Activated T-cell treated with anti-CD3 and anti-CD28 coated beads for 4 hours (primary cell): ENCODE measurements at places on chromosomes 16 and 17.

- DNase-seq, result no peak
These were observed 45.0 kb downstream of the USP31 start for GRCh38 chr16:23104032-23104955.

DNA sequence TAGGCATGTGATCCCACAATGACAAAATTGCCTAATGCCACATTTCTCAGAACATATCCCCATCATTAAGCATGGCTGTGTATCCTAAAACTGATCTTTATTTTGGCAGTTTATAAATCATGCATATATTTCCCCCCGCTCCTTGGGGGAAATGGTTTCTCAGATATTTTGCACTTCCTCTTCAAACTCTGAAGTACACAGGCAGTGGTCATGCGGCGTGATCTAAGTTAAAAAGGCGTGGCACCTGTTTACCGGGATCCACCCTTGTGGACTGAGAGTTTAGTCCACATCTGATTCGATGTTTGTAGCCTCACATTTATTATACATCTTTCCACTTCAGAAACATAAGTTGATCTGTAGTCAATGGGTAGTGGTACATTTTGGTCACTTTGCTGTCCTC lies 51.4 kb downstream of the USP10 start:
- no peak for DNase-seq

DNA sequence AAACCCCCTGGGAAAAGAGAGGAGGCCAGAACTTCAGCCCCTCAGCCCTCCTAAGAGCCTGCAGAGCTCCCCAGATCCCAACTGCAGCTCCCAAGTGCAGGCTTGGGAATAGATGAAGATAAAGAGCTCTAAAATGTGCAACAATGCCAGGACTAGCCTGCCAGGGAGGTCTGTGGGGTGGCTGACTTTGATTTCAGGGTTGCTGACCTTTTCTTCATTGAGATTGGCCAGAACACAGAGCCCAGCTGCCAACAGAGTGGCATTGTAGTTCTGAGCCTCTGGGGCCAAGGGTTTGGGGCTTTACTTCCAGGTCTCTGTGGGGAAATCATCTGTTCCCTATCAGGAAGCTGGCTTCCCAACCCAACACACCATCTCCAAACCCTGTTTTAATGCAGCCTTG lies 120.6 kb downstream of the COPRS start:
- no peak for DNase-seq

GRCh38 chr17:36632916-36633771 lies 31.8 kb downstream of the MRM1 start:
- no peak for DNase-seq

DNA sequence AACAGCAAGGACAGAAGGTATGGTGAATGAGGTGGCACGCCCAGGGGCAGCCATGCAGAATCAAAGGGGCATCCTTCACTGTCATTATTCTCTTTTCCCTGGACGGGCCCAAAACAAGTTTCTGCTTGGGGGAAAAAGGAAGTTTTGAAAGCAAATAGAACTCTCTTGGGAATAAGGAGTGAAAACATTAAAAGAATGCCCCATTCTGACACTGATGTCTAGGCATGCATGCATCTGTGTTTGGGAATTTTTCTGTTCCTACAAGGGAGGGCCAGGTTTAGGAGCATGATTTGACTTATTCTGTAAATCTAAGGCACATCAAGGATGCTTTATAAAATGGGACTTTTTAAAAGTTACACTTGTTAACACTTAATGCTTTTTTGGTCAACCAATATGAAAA lies 34.3 kb upstream of the SLC12A3 start:
- no peak for DNase-seq

DNA sequence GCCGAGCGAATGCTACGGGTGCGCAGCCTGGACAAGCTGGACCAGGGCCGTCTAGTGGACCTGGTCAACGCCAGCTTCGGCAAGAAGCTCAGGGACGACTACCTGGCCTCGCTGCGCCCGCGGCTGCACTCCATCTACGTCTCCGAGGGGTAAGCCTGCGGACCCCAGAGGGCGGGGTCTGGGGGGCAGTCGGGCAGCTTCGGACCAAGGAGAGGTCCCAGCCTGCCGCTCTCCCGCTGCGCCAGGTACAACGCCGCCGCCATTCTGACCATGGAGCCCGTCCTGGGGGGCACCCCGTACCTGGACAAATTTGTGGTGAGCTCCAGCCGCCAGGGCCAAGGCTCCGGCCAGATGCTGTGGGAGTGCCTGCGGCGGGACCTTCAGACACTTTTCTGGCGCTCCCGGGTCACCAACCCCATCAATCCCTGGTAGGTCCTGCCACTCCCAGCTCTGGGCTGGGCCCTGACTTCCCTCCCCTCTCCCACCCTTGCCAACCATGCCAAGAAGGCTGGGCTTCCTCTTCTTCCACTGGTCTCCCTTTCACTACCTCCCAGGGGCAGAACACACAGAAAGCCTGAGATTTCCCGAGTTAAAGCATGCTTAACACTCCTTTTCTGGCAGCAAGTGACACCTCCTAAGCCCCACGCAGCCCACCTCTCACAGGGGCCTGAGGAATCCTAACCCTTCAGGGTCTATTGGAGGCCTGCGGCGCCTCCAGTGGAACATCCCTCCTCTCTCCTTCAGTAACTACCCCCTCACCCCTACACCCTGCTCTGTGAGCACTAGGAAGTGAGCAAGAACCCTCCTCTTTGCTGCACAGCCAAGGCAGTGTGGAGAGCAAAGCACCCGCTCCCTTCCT lies 3.2 kb downstream of the NAGS start:
- no peak for DNase-seq

- DNase-seq, result no peak
These were observed 14.6 kb downstream of the ADGRG5 start for GRCh38 chr16:57556941-57557541.

GRCh38 chr16:426115-426905 lies 861 bp downstream of the RAB11FIP3 start:
- no peak for DNase-seq

DNA sequence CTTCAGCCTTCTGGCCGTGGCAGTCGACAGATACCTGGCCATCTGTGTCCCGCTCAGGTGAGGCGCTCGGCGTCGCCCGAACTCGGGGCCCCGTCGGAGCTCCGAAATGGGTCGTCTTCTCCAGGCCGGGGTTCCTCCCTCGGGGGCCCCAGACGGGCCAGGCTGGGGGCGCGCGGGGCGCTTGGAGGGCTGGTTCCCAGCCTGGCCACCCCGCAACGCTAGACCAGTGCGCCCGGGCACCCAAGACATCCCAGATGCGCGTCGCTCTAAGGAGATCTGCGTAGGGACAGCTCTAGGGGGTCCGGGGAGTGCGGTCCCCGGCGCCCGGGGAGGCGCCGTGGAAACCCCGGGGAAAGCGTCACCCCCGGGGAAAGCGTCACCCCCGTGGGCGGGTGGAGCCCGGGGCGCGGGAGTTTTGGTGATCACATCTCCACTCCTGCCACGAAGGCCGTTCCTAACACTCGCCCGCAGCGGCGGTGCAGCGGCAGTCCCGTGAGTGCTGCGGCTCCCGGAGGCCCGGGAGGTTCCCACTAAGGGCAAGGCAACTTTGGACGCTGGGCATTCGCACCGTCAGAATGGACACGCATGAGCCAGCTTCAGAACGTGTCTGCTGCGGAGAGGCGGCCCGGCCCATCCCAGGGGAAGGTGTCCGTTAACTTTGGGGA lies 729 bp downstream of the ADORA2B start:
- DNase-seq, result peak; percentile 68

GRCh38 chr17:310111-311010 lies 42.2 kb downstream of the RPH3AL start:
- no peak for DNase-seq

DNA sequence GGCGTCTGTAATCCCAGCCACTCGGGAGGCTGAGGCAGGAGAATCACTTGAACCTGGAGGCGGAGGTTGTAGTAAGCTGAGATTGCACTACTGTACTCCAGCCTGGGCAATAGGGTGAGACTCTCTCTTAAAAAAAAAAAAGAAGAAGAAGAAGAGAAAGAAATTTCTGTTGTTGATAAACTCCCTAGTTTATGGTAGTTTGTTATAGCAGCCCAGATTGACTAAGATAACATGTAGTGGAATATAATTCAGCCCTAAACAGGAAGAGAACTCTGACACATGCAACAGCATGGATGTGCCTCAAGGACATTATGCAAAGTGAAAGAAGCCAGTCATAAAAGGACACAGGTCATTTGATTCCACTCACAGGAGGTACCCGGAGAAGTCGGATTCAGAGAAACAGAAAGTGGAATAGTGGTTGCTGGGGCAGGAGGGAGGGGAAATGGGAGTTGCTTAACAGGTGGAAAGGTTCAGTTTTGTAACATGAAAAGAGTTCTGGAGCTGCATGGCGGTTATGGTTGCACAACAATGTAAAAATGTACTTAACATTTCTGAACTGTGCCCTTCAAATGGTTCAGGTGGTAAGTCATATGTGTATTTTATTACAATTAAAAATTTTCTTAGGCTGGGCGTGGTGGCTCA lies 26.0 kb upstream of the PRM1 start:
- DNase-seq, result no peak

DNA sequence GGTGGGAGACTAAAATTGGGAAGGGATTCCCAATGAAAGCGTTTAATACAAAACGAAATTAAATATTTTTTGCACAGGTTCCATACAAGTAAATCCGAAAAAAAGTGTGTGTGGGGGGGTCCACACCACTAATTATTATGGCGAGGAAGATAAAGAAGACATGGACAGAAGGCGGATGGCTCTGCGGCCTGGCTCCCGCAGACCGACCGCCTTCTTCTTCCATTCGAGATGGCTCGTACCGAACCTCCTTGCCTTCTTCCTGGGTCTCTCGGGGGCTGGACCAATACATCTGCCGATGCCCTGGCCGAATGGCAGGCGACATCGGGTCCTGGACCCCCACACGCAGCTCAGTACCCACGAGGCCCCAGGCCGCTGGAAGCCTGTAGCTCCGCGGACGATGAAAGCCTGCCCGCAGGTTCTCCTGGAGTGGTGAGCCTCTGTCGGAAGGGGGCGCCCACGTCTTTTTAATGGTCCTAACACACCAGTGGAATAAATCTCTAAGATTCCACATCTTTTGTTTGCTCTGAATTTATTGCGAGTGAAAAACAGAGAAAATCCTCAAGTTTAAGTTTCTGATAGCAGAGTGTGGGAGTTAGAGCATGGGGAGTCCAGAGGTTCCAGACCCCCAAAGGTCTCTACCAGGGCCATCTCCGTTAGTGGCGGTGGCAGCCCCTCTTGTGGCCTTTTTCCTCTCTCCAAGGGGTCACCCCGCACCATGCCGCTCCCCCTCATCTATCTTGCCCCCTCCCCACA lies 1.4 kb downstream of the PRAC2 start:
- DNase-seq, result peak; percentile 69

- DNase-seq, result no peak
These were observed 12.1 kb downstream of the THRA start for GRCh38 chr17:40074871-40075200.

- no peak for DNase-seq
These were observed 4.8 kb upstream of the ADAT1 start for GRCh38 chr16:75627851-75628250.

DNA sequence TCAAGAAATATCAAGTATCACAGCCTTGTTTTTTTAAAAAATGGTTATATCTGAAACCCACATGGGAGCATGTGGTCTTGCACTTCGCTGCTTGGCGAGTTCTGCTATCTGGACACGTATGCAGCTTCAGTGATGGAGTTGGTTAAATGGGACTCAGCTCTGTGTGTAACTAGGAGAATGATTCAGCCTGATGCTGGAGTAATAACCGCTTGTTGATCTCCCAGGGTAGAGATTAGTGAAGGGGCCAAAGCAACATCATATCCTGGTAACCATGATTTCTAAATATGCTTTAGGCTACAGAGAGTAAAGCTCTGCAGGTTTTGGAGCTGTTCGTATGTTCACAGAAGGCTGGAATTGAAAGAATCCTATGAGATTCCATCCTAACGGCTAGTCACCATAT lies 63.2 kb downstream of the IQCK start:
- no peak for DNase-seq

DNA sequence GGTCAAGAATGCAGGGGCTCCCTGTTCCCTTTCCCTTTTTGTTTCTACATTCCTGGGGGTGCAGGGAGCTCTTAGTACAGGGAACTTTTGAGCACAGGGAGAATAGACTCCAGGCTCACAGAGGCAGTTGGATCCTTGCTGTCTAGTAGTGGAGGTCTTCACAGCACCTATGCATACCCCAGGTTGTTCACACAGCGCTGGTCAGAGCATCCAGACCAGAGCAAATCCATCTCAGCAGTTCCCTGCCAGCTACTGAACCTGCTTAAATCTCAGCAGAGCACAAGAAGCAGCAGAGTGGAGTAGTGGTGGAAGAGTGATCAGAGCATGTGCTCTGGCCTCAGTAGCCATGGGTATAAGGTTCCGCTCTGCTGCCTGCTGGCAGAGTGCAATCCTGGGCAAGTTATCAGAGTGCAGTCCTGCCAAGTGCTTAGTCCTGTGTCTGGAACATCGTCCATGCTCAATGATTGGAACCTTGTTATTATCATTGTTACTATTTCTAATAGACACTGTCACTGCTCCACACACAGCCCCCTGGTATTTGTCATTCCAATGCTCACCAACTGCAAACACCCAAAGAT lies 220.4 kb downstream of the CBLN1 start:
- no peak for DNase-seq

DNA sequence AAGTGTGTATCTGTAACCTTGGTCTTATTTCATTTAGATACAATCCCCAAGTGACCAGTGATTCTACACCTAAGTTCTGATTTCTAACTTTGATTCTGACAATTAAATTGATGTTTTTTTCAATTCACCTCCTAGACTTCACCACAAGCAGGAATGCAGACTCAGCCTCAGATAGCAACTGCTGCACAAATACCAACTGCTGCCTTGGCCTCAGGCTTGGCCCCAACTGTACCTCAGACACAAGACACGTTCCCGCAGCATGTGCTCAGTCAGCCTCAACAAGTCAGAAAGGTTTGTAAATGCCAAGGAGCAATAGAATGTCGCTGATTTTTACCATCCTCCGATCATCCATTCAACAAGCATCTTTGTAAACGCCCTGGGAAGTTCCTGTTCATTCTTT lies 177.7 kb downstream of the MRTFB start:
- DNase-seq, result no peak

GRCh38 chr16:49598383-49599170 lies 225.0 kb downstream of the C16orf78 start:
- DNase-seq, result no peak

DNA sequence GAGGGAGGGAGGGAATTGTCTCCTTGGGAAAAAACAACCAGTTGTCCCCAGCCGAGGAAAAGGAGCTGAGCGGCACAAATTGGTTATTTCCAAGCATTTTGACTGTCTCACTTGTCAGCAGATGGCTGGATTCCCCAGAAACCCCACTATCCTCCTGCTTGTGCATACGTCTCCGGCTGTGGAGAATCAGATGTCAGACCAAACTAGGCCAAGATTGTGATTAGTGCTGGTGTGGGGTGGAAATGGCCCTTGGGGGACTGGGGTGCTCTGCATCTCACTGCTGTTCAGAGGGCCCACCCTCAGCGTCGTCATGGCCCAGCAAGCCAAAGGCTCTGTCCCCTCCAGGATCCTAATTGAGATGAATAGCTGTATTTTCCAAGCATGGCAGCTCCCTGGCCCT lies 131.7 kb upstream of the HSBP1 start:
- DNase-seq, result no peak

DNA sequence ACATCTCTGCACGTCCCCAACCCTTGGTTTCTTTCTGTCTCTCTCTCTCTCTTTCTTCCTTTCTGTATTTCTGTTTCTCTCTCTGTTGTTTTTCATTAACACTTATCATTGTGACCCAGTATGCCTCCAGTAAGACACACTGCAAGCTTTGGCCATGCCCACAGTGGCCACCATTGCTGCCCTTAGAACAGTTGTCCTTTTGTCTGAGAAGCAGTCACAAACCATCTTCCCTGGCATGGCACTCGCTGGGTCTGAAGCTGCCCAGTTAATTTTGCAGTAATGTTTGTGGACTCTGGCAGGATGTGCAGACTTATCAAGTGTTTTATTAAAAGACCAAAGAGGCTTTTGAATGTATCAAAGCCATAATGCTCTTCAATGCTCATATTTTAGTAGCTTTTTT lies 146.9 kb downstream of the MSI2 start:
- DNase-seq, result no peak

GRCh38 chr17:35726953-35727460 lies 4.4 kb upstream of the RASL10B start:
- no peak for DNase-seq
